ENCODE measurements at places on chromosomes 3 and 15. TPM values are rescaled to one million over a fixed set of nuclear protein-coding genes. Genes with fewer than 3 reads are reported as not detected.
A peak's percentile ranks its signal among the peaks of the same experiment; 100 is the strongest.

GRCh38 chr15:48473667-48474066 lies 142.4 kb downstream of the DUT start:
- DNase-seq = no peak

GRCh38 chr3:196942915-196943277 lies 568 bp upstream of the NCBP2 start:
- peak; percentile 10 for DNase-seq

GRCh38 chr3:123152687-123153086 lies 49.1 kb upstream of the SEC22A start:
- no peak for DNase-seq

- no peak for DNase-seq
Observed at GRCh38 chr15:34620142-34620541, 36.7 kb upstream of the GOLGA8B start.

- DNase-seq = no peak
Observed at GRCh38 chr15:31347067-31347975, 20.7 kb downstream of the KLF13 start.

GRCh38 chr15:77656294-77656693 lies 23.6 kb upstream of the LINGO1 start:
- no peak for DNase-seq

GRCh38 chr15:47750030-47750739 lies 32.9 kb downstream of the SEMA6D start:
- peak; percentile 33 for DNase-seq

DNA sequence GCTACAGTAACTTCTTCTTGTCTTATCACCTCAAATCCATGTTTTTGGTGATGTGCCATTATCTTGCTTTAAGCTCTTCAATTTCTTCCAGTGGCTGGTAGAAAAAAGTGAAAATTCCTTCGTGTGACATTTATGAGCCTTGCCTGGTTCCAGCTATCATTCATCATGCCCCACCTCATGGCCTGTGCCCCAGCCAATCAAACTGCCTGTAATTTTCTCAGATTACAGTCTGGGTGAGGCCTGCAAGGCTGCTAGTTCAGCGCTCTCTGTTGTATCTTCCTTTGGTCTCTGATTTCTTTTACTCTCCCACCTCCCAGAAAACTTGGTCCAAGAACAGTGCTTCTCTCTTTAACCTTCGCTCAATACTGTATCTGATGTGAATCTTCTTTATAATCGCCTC lies 249.3 kb upstream of the ZNF717 start:
- no peak for DNase-seq

Gene GOLGB1
- 18.4 TPM for total RNA-seq

Gene POPDC2
- not detected for total RNA-seq

Gene SHC4
- 1.9 TPM for total RNA-seq

Gene CD200R1
- 0.48 TPM for total RNA-seq

Gene DPPA4
- 0.10 TPM for total RNA-seq

Gene ADAMTS17
- total RNA-seq = 1.6 TPM
